ENCODE measurements at places on chromosomes 4 and X.

GRCh38 chrX:67568769-67569168, 24.9 kb downstream of the AR start:
- DNase-seq: peak; percentile 59

- DNase-seq: peak; percentile 34
These were observed 11.3 kb downstream of the AREG start for GRCh38 chr4:74456056-74456744.

GRCh38 chr4:20825505-20825904, 125.2 kb downstream of the PACRGL start:
- DNase-seq: no peak

DNA sequence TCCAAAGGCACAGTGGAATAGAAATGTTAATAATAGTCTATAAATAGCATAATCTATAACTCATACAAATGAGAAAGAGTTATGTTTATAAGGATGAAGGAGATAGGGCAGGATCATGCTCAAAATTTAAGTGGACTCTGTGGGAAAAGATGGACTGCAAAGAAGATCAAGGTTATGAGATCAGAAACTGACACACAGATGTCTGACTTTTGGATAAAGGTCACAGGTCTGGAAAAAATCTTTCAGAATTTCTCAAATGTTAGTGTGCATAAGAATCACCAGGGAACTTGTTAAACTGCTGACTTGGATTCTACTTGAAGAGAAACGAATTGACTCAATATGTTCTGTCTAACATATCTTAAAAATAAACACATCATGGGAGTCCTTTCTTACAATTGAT, 104.1 kb downstream of the FSTL5 start:
- no peak for DNase-seq

GRCh38 chr4:86706923-86707597, 112.9 kb downstream of the PTPN13 start:
- DNase-seq: peak; percentile 27

- DNase-seq: no peak
These were observed 52.5 kb downstream of the HMGB2 start for GRCh38 chr4:173281406-173282255.

DNA sequence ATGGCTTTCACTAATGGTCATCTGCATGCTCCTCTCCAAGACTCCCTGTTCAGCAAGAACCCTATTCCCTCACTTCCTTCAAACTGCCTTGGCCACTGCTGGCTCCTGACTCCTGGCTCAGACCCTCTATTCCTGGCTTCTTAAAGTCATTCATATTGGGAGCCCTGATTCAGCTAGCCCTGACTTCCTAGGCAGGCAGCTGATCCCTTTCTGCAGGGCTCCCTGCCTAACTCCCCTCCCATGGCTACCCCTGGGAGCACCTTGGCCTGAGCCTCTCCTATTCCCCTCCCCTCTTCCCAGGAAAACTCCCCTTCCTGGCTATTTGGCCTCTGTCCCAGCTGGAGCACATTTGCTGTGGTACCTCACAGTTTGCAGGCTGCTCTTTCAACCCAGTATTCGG, 154.9 kb upstream of the PJA1 start:
- DNase-seq: no peak

- no peak for DNase-seq
These were observed 99.2 kb downstream of the ADGRL3 start for GRCh38 chr4:61299316-61299715.

- DNase-seq: peak; percentile 42
These were observed 2.7 kb upstream of the BMX start for GRCh38 chrX:15497865-15498264.

- no peak for DNase-seq
These were observed 695.0 kb upstream of the HS3ST1 start for GRCh38 chr4:12123707-12124106.

- DNase-seq: peak; percentile 38
These were observed 775 bp downstream of the SHROOM4 start for GRCh38 chrX:50812995-50813842.

GRCh38 chrX:63525491-63525890, 174.4 kb upstream of the SPIN4 start:
- no peak for DNase-seq

DNA sequence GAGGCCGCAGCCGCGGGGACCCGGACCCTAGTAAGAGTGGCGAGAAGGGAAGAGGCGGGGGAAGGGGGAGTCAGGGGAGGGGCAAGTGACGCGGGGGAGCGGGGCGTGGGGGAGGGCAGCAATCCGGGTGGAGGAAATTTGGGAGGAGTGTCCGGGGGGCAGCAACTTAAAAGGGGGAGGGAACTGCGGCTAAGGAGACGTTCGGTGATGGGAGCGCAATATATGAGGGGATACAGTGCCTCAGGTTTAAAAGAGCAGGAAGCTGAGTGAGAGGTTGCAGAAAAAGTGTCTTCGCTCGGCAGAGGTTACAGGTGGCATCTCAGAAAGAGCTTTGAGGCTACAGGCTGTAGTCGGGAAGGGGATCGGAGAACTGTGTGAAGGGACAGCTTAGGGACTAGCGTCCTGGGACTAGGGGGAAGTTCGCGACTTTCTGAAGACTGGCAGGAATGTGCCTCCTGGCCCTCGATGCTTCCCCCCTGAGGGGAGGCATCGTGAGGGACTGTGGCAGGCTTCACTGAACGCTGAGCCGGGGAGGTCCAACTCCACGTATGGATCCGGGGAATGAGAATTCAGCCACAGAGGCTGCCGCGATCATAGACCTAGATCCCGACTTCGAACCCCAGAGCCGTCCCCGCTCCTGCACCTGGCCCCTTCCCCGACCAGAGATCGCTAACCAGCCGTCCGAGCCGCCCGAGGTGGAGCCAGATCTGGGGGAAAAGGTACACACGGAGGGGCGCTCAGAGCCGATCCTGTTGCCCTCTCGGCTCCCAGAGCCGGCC, 519 bp downstream of the FOXO4 start:
- DNase-seq: peak; percentile 28

GRCh38 chr4:127843704-127844600, 36.7 kb upstream of the PLK4 start:
- DNase-seq: no peak

GRCh38 chr4:8015512-8015911, 75.9 kb upstream of the AFAP1 start:
- peak; percentile 14 for DNase-seq

DNA sequence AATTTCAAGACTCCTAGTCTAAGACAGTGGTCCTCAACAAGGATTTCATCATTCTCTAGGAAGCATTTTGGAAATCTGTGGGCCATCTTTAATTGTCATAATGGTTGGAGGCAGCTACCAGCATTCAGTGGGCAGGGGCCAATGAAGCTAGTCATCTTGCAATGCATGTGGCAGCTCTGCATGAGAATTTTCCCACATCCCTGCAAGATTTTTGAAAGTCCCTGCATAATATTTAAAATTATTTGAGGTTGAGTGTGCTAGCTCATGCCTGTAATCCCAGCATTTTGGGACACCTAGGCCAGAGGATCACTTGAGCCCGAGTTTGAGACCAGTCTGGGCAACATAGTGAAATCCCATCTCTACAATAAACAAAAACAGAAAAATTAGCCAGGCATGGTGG, 44.0 kb downstream of the PCYT1B start:
- no peak for DNase-seq

DNA sequence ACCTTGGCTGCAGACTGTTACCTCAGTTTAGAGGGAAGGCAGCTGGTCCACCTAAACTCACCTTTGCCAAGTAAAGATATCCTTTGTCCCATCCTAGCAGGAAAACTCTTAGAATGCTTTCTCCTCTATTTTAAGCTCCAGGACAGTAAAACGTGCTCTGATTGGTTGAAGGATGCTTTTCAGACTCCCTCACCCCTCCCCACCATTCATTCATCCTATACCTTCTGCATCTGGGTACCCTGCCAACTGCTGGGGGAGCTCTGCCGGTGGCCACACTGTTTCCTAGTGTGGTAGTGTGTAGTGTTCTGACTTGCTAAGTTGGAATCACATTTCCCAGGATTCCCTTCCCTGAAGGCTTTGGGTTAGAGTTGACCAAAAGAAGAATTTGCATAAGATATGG, 20.3 kb upstream of the POLA1 start:
- DNase-seq: no peak

DNA sequence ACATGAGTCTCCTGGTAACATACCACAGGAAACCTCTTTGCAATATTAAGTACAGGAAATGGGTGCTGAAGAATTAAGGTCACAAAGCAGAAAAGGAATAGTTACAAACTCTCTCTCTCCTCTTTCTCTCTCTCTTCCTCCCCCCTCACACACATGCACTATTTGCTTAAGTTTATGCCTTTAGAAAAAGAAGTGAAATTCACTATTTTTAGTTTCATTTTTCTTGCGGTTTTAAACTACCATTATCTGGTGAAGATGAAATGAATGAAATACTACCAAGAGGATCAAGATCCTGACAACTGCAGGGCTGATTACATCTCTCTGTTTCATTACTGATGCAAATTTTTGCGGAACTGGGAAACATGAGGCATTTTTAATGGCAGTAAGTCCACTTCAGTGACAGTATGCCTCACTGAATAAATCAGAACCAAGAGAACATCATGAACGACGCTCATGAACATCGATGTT, 64.3 kb upstream of the FTHL17 start:
- DNase-seq: no peak

DNA sequence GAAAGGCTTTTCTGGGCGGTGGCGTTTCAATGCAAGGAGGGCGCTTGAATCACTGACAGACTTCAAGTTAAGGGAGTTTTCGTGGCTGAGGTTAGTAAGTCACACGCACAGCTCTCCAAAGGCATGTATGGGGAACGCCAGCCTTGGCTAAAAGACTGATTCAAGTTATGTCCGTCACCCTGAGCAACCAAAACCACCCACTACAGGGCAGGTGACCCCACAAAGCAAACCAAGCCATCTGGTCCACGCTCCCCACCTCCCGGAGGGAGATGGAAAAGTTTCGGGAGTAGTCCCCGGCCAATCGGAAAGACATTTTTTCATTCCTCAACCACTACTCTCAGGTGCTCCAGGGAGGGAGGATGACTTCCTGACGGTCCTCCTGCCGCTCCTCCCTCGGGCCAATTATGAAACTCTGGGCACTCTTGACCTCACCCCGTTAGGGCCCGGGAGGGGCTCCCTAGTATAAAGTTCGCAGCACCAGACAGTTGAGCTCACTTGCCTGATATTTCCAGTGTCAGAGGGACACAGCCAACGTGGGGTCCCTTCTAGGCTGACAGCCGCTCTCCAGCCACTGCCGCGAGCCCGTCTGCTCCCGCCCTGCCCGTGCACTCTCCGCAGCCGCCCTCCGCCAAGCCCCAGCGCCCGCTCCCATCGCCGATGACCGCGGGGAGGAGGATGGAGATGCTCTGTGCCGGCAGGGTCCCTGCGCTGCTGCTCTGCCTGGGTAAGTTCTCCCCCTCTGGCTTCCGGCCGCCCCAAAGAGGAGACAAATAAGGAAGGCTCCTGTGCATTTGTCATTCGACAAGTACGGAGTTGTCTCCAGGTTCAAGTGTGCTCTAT, at the start of gene EREG:
TSS of gene EREG (plus strand) at position 494 of the 840 bp plus-strand sequence. CDS start at position 658, 164 bp downstream.
- peak; percentile 66 for DNase-seq

DNA sequence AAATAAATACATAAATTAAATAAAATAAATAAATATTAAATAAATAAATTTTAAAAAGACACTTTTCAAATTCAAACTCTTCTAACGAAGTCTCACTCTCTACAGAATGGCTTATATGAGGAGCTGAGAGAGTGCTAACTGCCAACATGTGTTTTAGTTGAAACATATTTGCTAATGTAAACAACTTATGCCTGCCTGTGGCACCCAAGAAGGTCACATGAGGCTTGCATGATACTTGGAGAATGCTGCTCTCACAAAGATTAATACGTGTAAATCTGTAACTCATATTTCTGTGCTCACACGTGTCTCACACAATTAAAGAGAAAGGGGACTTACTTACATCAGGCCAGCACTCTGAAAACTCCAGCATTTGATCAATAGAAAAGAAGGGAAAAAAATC, 43.2 kb upstream of the PITX2 start:
- DNase-seq: no peak

DNA sequence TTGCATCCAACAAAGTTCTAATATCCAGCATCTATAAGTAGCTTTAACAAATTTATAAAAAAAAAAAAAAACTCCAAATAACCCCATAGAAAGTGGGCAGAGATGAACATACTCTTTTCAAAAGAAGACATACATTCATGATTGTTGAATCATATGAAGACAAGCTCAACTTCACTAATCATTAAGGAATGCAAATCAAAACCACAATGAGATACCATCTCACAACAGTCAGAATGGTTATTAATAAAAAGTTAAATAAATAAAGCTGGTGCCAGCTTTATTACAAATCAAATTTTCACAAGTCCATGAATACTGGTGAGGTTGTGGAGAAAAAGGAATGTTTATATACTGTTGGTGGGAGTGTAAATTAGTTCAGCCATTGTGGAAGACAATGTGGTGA, 592.0 kb downstream of the IQCM start:
- peak; percentile 25 for DNase-seq

- peak; percentile 28 for DNase-seq
These were observed 465 bp downstream of the HAUS7 start for GRCh38 chrX:153469811-153470410.

DNA sequence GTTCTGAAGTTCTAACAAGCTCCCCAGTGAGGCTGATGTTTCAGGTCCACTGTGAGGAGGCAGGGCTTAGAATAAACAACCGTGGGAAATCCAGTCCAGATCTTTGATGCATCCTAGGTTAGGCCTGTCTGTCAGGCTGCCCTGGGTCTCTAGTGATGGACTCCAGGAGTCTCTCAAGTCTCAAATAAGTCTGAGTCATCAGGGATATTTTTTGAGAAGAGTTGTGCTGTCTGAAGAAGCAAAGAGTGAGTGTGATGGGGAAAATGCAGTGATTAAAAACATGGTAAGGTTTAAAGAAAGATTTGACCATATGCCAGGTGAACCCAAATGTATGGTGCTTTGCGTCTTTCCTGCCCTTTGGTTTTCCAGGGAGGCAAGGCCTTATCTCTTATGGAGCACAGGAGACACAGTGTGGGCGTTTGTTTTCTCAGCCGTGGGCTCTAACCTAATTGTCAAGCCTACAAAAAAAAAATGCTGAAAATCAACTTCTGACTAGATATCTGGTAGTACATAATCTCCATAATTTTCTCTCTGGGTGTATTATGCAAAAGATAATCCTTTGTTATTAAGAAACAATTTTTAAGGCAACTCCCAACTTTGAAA, 100.7 kb downstream of the PTTG2 start:
- DNase-seq: peak; percentile 79

DNA sequence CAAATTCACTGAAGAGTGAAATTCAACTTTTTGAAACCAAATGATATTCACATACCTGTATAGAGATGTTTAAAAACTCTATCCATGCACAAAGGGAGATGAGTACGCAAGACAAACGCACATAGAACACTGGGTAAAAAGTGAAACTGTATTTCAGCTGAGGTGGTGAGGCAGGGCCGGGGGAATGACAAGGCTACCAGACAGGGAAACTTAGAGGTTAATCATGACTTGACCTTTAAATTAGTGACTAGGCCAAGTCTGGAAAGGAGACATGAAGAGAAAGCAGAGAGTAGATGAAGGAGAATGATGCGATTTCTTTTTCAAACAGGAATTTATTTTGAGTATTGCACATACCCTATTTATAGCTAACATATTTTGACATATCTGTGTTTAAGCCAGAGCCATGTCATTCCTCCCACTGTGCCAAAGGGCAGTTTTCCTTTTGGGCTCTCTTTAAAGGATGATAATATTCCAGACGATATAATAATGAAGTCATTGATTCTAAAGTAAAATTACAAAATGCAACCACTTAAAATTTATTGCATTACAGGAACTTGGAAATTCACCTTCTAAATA, 49.4 kb downstream of the ARHGEF6 start:
- DNase-seq: no peak
